ENCODE measurements at places on chromosomes 16 and 17. TPM values are rescaled to one million over a fixed set of nuclear protein-coding genes. Genes with fewer than 3 reads are reported as not detected.

The DRC3 gene
- 1.0 TPM for total RNA-seq

The COX6A2 gene
- not detected for total RNA-seq

The ADAP2 gene
- not detected for total RNA-seq

The KRTAP4-7 gene
- not detected for total RNA-seq

The OR1A1 gene
- total RNA-seq: not detected

The PSME3 gene
- total RNA-seq: 104 TPM

The SOCS3 gene
- 50.6 TPM for total RNA-seq

The C16orf46 gene
- total RNA-seq: not detected
